Uterus (tissue), 4 donors: ENCODE measurements at places on chromosomes 6 and 20. TPM values are rescaled to one million over a fixed set of nuclear protein-coding genes. Genes with fewer than 3 reads are reported as not detected.

DDO gene
- 0.88 TPM for total RNA-seq

TSPO2 gene
- not detected for total RNA-seq

TNFRSF6B gene
- total RNA-seq = not detected

KIZ gene
- total RNA-seq = 23.6 TPM

MCHR2 gene
- total RNA-seq = not detected

PLTP gene
- total RNA-seq = 57.0 TPM

DNA sequence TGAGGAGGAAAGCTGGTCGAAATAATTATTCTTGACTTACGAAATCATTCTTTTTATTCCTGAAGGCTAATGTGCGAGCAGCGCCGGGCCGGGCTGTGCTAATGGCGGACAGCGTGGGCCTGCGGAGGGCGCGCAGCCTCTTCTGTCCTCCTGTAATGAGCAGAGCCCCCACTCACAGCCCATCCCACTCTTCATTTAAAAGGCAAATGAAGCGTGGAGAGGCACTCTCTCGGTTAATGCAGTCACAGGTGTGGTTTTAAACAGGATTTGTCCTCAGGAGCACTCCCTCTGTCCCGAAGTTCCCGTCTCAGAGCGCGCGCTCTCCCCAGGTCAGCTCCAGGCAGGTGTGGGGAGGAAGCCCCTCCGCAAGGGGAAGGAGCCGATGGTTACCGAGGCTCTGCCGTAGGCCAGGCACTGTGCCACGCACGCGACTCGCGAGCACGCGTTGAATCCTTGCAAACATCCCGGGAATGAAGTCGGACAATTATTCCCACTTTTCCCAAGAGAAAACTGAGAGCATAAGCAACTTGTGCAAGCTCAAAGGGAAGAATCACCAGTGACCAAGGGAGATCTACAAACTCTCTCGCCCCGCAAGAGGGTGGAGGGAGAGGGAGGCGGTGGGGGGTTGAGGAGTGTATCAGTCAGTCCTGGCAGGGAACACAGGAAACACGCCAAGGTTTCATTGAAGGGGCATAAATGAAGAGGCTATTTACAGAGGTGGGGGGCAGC, 35.5 kb upstream of the ZFAND3 start:
- peak; percentile 49 for DNase-seq

GRCh38 chr20:9392892-9393857, 121.2 kb upstream of the LAMP5 start:
- peak; percentile 56 for DNase-seq

DNA sequence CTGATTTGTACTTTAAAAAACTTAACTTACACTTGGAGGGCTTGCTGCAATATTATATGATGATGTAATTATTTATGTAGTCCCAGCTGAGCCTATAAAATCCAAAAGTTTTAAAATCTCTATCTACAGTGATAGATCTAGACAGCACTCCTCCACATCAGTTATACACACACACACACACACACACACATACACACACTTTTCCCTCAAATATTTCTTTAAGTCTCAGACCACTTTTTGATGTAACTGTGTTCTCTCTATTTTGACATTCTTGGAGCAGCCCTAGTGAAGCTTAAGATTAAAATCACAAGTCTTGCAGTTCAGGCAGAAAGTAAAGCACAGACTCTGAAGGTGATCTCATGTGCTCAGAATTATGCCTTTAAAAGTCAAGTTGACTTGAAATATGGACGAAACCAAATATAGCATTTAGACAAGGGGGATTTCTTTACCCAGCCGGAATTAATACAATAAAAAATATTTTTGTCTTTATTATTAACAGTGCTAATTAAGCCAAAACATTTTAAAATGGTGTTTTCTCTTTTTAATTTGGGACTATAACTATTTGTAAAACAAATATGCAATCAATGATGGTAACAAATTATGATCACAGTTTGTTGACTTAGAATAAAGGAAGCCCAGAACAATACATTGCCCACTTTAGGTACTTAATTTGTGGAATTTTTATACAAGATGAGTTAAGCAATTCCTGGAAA, 63.5 kb upstream of the TMEM30A start:
- no peak for DNase-seq

DNA sequence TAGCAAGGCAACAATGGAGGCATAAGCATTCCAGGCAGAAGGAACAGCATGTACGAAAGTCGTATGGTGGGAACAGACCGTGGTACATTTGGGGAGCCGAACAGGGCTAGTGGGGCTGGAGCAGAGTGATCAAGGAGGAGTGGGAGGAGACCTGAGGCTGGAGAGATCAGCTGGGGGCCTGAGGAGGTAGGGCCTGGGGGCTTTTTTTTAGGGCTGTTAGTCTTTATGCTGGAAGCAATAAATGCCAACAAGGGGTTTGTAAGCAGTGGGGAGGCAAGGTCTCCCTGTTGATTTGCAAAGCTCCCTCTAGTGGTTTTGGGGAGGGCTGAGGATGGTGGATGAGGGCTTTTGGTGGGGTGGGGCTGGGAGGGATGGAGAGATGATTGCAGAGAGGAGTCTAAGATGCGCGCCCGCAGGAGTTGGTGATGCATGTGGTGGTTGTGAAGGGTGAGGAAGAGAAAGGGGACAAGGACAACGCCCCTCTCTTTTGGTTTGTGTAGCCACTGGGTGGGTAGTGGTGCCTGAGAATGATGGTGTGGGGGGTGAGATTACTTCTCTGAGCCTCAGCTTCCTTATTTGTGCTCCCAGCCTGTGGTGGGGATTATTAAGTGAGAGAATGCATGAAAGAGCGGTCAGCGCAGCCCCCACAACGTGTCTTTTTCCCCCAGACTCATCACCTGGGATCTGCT, 74.1 kb upstream of the TOX2 start:
- no peak for DNase-seq

DNA sequence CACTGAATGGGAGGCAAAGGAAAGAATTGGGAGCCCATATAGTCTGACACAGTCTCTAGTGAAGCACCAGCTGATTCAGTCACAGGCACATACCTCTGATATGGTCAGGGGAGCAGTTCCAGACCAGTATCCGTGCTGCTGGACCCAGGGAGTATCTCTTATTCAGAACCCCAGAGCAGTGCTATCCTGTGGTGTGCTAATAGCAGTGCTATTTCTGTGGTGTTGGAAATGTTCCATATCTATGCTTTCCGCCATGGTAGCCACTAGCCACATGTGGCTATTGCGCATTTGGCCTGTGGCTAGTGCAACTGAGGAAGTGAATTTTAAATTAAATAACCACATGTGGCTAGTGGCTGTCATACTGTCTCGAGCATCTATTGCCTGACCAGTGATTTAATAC, 11.0 kb downstream of the SCUBE3 start:
- DNase-seq = no peak

DNA sequence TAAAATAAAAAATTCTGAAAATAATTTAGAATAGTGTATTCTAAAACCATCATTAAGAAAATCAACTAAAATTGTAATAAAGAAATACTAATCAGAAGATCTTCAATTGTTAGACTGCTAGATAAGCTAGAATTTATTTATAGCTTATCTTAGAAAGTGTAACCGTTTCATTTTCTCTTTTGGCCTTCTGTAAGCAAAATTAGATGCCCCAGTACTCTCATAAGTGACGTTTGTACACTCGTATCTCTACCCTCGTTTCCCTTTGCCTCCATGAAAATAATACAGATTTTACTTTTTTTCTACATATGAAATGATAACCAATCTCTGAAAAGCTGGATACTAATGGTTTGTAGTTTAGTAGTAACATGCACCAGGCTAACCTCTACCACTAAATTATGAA, 19.8 kb downstream of the DSE start:
- DNase-seq = no peak

DNA sequence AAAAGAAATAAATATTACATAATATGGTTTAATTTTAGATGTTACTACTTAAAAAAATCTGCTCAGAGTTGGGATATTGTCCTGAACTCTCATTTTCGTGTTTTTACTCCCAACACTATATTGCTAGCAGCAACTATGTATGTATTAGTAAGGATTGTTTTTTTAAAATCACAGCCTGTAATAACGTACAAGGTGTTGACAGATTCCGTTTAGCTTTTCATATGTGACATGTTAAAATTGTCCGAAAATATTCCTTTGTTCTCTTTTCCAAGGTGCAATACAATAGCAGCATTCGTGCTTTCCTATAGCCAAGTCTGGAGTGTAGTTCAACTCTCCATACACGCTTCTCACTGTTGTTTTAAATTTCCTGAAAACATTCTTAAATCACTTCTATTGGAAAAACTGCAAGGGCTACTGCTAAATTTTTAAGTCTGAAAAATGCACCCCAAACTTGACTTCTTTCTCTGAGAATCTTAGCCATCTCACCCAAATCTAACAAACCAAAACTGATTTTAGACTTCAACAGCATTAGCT, 59.0 kb upstream of the HFE start:
- DNase-seq = no peak

DNA sequence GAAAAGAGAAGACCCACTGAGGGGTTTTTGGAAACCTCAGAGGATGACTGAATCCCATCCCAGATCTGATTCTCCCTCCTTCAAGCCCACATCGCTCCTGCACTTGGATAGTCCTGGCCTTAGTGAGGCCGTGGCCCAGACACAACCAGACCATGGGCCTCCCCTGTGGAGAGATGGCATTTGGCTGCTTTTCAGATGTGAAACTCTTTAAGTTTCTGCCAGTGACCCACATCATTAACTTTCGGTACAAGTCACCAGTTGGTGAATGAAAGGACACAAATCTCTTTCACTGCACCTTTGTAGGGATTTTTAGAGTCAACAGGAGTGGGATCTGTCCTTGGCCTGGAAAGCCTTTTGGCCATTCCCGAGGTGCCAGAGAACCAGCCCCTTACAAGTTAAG, 116.6 kb downstream of the SASH1 start:
- no peak for DNase-seq

DNA sequence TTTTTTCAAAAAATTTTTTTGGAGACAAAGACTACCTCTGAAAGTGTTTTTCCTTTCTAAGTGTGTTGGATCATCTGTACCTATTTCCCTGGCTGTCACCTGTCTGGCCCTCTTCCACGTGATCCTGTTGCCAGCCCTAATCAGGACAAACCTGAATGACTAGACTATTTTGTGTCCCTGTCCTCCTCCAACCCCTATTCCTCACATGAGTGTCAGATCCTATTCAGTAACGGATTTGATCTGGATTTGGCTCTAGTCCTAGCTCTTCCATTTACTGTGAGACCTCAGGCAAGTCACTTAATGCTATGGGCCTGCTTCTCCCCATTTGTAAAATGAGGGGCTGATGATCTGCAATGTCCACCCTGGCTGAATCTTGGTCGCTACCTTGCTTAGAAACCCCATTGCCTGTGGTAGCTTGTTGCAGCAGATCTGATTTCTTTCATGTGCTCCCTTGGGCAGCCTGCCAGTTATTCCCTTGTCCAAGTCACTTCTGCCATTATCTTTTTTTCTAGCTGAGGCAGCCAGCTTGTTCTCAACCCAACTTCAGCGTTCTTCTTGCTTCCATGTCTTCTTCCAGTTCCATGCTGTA, 4.8 kb downstream of the PHF20 start:
- DNase-seq = peak; percentile 51

DNA sequence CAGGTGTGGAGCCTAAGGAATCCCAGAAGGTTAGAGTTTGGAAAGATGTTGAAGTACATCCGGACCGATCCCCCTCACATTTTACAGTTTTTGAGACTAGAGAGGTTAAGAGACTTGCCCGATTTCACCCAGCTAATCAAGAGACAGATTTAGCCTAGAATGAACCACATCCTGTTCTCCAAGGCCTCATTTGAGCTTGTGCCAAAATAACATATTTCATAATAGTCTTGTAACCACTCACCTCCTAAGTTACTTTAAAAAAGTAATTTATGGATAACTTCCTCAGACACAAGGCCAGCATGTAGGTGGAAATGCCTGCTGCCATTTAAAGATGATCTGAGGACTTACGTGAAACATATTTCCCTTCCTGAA, 39.8 kb upstream of the ARHGAP18 start:
- no peak for DNase-seq

- DNase-seq = no peak
These were observed 738.6 kb upstream of the ADGRB3 start for GRCh38 chr6:67896476-67896875.

- DNase-seq = no peak
These were observed 57.1 kb upstream of the MLN start for GRCh38 chr6:33860706-33861474.

GRCh38 chr6:156727715-156728385, 49.3 kb upstream of the ARID1B start:
- no peak for DNase-seq
